GDM1 (cell line): ENCODE measurements at places on chromosomes 3 and 15.

- no peak for DNase-seq
These were observed 486.8 kb downstream of the MAGI1 start for GRCh38 chr3:65551945-65552344.

DNA sequence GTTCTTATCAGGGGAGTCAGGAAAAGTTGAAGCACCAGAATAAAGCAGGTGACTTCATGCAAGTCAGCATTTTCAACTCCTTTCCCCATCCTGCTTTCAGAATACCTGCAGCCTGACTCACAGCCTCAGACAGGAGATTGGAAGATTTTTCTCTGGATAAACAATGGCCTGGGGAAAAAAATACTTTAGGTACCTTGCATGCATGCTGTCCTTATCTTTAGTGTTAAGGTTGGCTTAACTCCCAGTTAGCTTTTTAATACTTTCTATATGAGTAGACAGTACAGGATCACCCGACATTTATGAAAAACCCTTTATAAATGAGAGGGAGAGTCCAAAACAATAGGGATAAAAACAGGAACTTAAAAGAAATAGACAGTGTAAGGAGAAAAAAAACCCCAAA is 53.6 kb downstream of the PAK2 start:
- DNase-seq, result no peak

DNA sequence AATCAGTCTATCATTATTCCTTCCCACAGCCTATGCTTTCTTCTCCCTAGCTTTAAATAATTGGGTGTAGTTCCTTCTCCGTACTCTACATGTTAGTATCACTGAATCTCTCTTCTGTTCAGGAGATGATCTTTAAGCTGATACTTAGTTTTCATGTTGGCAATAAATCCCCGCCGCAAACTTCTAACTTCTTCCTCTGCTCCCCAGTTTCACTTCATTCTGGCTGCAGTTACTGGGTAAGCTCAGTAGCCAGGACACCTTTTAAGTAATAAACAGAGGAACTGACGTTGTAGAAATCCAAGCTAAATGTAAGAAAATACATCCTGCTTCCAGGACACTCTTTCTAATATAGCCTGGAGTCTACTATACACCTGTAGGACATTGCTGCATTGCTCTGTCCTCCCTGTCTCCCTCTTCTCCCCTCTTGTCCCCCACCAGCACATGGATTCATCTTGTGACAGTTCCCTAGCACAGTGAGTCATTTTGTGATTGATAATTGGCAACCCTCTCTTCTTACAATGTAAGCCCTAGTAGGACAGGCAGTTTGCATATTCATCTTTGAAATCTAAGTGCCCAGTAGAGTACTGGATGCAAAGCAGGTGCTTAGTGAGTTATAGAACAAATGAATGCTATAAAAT is 598.2 kb downstream of the UNC13C start:
- DNase-seq, result no peak

DNA sequence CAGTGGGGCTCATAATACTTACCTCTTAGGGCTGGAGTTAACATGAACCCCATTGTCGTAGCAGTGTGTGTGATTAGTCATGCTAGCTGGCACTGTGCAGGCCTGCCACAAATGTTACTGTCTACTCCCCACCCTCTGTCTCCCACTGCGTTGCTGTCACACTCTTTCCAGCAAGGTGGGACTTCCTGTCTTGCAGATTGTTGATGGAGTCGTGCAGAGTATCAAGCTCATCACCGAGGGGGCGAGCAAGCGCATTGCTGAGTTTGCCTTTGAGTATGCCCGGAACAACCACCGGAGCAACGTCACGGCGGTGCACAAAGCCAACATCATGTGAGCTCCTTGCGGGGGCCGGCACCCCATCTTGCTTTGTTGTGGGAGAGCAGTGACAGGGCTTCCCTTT is 12.9 kb downstream of the IDH3A start:
- no peak for DNase-seq

- no peak for DNase-seq
These were observed 78.6 kb downstream of the FNDC3B start for GRCh38 chr3:172118019-172118418.

- no peak for DNase-seq
These were observed 99.8 kb downstream of the SLMAP start for GRCh38 chr3:57855943-57856342.
